HT-29 (cell line): ENCODE measurements at places on chromosomes 1 and 21. TPM values are rescaled to one million over a fixed set of nuclear protein-coding genes. Genes with fewer than 3 reads are reported as not detected.

The AMPD1 gene
- not detected in 2 replicates for total RNA-seq

The CTH gene
- total RNA-seq: 1.0 and 4.9 TPM in 2 replicates

The TMEM222 gene
- total RNA-seq: 80.1 and 90.2 TPM in 2 replicates

The LDLRAD1 gene
- not detected in 2 replicates for total RNA-seq

The CAMSAP2 gene
- 7.2 and 7.3 TPM in 2 replicates for total RNA-seq

The NPPB gene
- not detected in 2 replicates for total RNA-seq

The TEX50 gene
- not detected in 2 replicates for total RNA-seq

The ZNF683 gene
- not detected in 2 replicates for total RNA-seq

The SMYD3 gene
- 16.9 and 24.3 TPM in 2 replicates for total RNA-seq
